ENCODE measurements at places on chromosomes 6 and 20.
A peak's percentile ranks its signal among the peaks of the same experiment; 100 is the strongest.

- DNase-seq: no peak
Observed at GRCh38 chr6:145865595-145865994, 51.0 kb upstream of the FBXO30 start.

GRCh38 chr6:18179770-18180356, 24.6 kb downstream of the KDM1B start:
- no peak for DNase-seq

GRCh38 chr6:14799928-14800327, 445.9 kb upstream of the JARID2 start:
- DNase-seq: peak; percentile 49

GRCh38 chr6:16635291-16635809, 125.9 kb downstream of the ATXN1 start:
- no peak for DNase-seq

GRCh38 chr20:50003253-50003656, 20.5 kb downstream of the SNAI1 start:
- DNase-seq: no peak

DNA sequence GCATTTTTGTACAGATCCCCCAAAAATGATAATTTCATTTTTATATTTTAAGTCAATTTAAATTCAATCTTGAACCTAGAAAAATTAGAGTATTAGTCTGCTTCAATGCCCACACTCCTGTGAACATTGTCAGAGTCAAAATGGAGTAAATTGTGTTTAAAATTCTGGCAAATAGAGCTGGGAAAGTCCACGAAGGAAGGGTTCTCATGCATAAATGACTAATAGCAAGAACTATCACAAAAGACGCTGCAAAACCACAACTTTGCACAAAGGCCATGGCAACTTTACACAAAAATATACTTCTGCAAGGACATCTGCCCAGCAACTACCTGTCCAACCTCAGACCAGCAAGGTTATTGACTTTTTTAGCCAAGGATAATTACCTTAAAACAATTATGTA, 203.2 kb upstream of the SMLR1 start:
- DNase-seq: no peak

DNA sequence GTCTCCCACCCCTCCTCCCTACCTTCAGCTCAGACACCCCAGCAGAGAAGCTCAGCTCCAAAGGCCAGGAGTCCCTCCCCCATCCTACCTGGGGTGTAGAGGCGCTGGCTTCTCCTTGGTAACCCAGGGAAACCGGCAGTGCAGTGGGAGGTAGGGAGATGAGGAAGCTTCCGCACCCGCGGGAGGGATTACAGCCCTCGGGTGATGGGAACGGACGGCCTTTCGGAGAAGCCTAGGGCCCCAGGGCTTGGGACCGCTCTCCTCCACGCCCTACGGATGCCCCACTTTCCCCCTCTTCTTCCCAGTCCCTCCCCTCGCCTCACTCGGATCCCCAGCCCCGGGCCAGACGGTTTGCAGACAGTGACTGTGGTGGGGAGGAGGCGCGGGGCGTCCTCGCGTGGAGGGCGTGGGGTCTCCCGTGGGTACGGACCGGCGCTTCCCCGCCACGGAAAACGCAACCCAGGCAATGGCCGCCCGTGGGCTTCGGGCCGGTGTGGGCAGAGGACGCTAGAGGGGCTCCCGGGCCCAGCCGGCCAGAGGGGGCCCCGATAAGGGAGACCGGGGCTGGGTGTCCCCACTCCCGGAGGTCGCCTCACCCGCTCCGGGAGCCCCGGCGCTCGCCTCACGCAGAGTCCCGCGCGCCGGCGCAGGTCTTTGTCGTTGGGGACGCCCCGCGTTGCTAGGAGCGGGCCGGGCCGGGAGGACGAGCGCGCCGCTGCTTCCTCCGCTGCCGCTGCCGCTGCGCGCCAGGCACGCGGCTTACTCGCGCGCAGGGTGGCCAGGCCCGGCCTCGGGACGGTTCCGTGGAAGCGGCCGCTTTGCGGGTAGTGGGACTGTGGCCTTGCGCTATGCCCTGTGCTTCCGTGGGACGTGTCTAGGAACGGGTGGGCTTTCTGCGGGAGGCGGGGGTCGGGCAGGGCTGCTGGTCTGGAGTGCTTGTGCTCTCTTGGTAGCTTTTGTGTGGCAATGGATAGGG, 15.8 kb downstream of the AARS2 start:
- no peak for DNase-seq

DNA sequence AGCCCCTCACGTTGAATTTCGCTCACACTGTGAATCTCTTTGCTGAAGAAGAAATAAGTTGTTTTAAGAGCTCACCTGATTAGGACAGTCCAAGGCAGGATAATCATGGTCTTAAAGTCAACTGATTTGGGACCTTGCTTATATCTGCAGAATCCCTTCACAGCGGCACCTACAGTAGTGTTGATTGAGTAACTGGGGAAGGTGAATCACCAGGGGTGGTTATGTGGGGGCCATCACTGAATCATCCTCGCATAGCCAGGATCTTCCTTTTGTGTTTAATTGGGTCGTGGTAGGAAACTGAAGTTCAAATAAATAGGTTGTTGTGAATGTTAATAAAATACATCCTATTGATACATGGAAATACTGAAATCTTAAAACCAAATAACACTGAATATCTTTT, 20.2 kb upstream of the MICA start:
- DNase-seq: no peak

DNA sequence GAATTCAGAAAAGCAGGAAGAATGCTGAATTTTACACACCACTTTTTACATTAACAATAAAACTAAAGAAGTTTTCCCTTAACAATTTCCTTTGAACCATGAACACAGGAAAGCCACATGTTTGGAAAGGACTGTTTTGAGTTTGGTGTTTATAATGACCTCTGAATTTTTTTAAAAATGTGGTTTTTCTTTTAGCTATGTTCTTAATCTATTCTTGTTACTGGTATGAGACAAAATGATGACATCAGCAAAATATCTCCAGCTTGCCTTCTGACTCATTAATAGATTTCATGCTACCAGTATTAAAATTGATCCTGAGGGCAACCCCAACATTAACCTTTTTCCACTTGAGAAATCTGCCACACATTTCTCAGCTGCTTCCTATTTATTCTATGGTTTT, 217.5 kb upstream of the THEMIS start:
- no peak for DNase-seq

DNA sequence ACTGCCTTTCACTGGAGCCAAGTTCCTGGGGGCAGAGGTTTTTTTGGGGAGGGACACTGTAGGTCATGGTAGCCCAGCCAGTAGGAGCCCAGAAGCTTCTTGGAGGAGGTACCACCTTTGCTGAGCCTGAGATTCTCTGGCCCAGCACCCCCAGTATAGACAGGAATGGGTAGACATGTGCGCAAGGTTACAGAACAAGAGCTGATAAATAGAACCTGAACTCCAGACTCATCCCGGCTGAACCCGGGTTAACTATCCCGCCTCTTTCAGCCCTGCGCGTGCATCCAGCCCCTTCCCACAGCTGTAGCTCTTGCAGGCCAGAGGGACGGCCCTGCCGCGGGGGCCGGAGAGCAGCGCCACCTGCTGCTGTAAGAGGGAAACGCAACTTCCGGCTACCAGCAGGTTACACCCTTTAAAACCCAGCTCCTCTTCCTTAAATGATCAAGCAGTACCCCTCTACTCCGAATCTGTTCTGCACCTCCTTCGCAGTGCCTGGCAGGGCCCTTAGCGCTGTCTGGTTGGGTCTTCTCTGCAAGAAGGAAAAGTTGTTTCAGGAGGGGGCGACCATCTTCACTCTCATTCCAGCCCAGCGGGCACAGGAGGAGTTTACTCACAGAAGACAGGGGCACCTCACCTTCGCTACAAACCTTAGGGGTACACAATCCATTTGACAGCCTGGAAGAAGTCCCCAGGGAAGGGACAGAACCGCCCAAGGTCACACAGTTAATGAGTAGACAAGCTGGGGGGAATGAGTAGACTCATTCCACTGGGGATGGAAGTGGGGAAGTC, 7.5 kb downstream of the SRXN1 start:
- no peak for DNase-seq

DNA sequence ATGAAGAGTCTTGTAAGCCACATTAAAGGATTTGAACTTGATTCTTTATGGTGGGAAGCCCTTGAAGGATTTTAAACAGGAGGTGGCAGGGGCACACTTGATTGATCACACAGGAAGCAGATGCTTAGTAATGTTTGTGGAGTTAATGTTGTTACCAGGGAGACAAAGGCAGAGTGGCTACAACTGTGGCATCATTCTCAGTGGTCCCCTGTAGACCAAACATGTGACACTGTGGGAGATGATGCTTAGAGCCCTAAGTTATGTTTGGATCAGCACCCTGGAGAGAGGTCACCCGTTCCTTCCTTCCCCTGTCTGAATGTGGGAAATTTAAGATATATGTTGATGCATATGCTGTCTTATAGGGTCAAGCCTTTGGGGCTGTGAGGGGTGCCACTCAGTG, 53.2 kb downstream of the EIF2S2 start:
- DNase-seq: no peak

GRCh38 chr20:12133553-12133952, 215.9 kb downstream of the BTBD3 start:
- DNase-seq: no peak

GRCh38 chr6:152909241-152909640, 73.6 kb downstream of the FBXO5 start:
- DNase-seq: no peak

DNA sequence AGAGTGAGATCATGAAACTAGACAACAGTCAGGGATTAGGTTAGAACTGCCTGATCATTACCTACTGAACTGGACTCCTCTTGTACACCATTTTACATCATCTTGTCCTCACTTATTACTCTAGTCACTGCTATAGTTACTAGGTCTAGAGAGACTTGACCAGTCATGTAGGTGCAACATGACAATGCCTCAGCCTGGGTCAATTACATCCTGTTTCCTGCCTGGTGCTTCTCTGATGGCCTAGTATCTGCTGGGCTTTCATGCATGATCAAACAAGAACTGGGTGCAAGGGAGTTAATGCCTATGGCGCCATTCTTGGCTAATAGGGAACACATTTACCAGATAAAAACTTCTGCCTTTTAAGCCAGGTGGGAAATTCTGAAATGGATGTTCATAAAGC, 39.2 kb upstream of the MMS22L start:
- no peak for DNase-seq

GRCh38 chr6:127225497-127225896, 41.2 kb upstream of the RNF146 start:
- DNase-seq: no peak
